ENCODE measurements at places on chromosomes 3 and 15. TPM values are rescaled to one million over a fixed set of nuclear protein-coding genes. Genes with fewer than 3 reads are reported as not detected.

The ZMYND10 gene
- total RNA-seq = 1.6 TPM

The IQCF5 gene
- total RNA-seq = not detected

The CIAO2A gene
- total RNA-seq = 78.1 TPM

The ALPK3 gene
- total RNA-seq = 0.06 TPM

The CEP97 gene
- total RNA-seq = 22.3 TPM

The REC114 gene
- not detected for total RNA-seq

The NEK10 gene
- total RNA-seq = 0.34 TPM

The TICRR gene
- total RNA-seq = 18.3 TPM

The GOLGA8S gene
- 0.11 TPM for total RNA-seq

All from activated CD8-positive, alpha-beta memory T cell treated with anti-CD3 and anti-CD28 coated beads for 36 hours (primary cell).